MCF 10A (cell line): ENCODE measurements at places on chromosomes 4 and X. TPM values are rescaled to one million over a fixed set of nuclear protein-coding genes. Genes with fewer than 3 reads are reported as not detected.

Gene SLC34A2
- not detected in 2 replicates for total RNA-seq

Gene SYNPO2
- total RNA-seq: 0.42 and 0.61 TPM in 2 replicates

GRCh38 chr4:169640261-169640870 is 20.0 kb downstream of the CLCN3 start:
- H3K27ac ChIP-seq: no peak overlapping the region
- H3K4me1 ChIP-seq: no peaks in the 10 kb centered on the region
- H3K36me3 ChIP-seq: peaks cover 46% of the 10 kb centered on the region
- H3K27me3 ChIP-seq: no peaks in the 10 kb centered on the region
- no peak overlapping the region for H3K4me3 ChIP-seq
- no peak for DNase-seq

- H3K4me3 ChIP-seq: no peak overlapping the region
- no peak for DNase-seq
- peaks cover 2% of the 10 kb centered on the region for H3K4me1 ChIP-seq
- no peaks in the 10 kb centered on the region for H3K36me3 ChIP-seq
- H3K27me3 ChIP-seq: no peaks in the 10 kb centered on the region
- no peak overlapping the region for H3K27ac ChIP-seq
Measured at GRCh38 chrX:4930426-4930825, 1217.0 kb upstream of the PRKX start.

DNA sequence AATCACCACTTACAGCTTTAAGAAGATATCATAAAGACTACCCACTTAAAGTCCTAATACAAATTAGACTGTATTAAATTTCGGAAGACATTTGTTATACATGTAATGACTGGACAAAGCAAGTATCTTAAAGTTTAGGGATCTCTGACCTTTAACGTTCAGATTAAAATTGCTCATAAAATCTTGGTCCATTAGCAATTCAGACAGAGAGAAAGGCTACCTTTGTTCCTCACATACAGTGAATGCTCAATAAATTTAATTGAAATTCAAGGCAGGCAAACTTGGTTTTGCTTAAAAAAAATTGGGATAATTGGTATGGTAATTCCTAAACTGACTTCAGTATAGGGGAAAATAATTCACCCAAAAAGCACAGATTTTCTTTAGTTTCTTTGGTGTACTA is 285.9 kb upstream of the EMCN start:
- no peak overlapping the region for H3K4me3 ChIP-seq
- H3K27me3 ChIP-seq: no peaks in the 10 kb centered on the region
- no peaks in the 10 kb centered on the region for H3K4me1 ChIP-seq
- no peaks in the 10 kb centered on the region for H3K36me3 ChIP-seq
- DNase-seq: no peak

GRCh38 chr4:10762561-10762960 is 78.0 kb upstream of the CLNK start:
- no peaks in the 10 kb centered on the region for H3K36me3 ChIP-seq
- H3K27ac ChIP-seq: no peak overlapping the region
- no peaks in the 10 kb centered on the region for H3K4me1 ChIP-seq
- no peak overlapping the region for H3K4me3 ChIP-seq
- H3K27me3 ChIP-seq: no peaks in the 10 kb centered on the region

GRCh38 chrX:100263650-100264049 is 146.4 kb downstream of the PCDH19 start:
- H3K4me3 ChIP-seq: peak overlapping the region; percentile 13
- H3K27ac ChIP-seq: peak overlapping the region; percentile 77
- no peaks in the 10 kb centered on the region for H3K36me3 ChIP-seq
- peak; percentile 70 for DNase-seq
- peaks cover 34% of the 10 kb centered on the region for H3K27me3 ChIP-seq

Gene NCAPG
- total RNA-seq: 23.2 and 38.6 TPM in 2 replicates

GRCh38 chrX:16603822-16604221 is 46.1 kb upstream of the S100G start:
- peak; percentile 7 for DNase-seq
- no peaks in the 10 kb centered on the region for H3K4me1 ChIP-seq
- no peak overlapping the region for H3K4me3 ChIP-seq
- no peak overlapping the region for H3K27ac ChIP-seq
- H3K27me3 ChIP-seq: peaks cover 17% of the 10 kb centered on the region
- peaks cover 6% of the 10 kb centered on the region for H3K36me3 ChIP-seq
